ENCODE measurements at places on chromosomes 5 and 9. TPM values are rescaled to one million over a fixed set of nuclear protein-coding genes. Genes with fewer than 3 reads are reported as not detected.

Gene GABRA1
- not detected for total RNA-seq

Gene ORM2
- total RNA-seq: not detected

Gene OR1L8
- total RNA-seq: not detected

Gene IFNA10
- not detected for total RNA-seq

Gene PCDHGB4
- 0.97 TPM for total RNA-seq

Gene IFNA13
- not detected for total RNA-seq

Gene HNRNPH1
- 491 TPM for total RNA-seq
